Thoracic aorta endothelial cell (primary cell): ENCODE measurements at places on chromosomes 16 and 17. TPM values are rescaled to one million over a fixed set of nuclear protein-coding genes. Genes with fewer than 3 reads are reported as not detected.

The GINS3 gene
- total RNA-seq: 15.5 and 15.7 TPM in 2 replicates

The FBXO39 gene
- 0.93 and 2.9 TPM in 2 replicates for total RNA-seq

The UBE2Z gene
- total RNA-seq: 89.1 and 89.4 TPM in 2 replicates

The TXNDC11 gene
- 37.5 and 39.8 TPM in 2 replicates for total RNA-seq

The MYADML2 gene
- total RNA-seq: not detected in 2 replicates

The DNAAF8 gene
- total RNA-seq: 0.14 and 0.93 TPM in 2 replicates

The ZNF597 gene
- total RNA-seq: 2.7 and 3.5 TPM in 2 replicates
